ENCODE measurements at places on chromosomes 11 and 22.

- H3K27me3 ChIP-seq: no peaks in the 10 kb centered on the region
- H3K4me3 ChIP-seq: no peak overlapping the region
- no peak overlapping the region for H3K27ac ChIP-seq
- no peaks in the 10 kb centered on the region for H3K36me3 ChIP-seq
Observed at GRCh38 chr11:132114185-132114584, 743.8 kb downstream of the NTM start.

DNA sequence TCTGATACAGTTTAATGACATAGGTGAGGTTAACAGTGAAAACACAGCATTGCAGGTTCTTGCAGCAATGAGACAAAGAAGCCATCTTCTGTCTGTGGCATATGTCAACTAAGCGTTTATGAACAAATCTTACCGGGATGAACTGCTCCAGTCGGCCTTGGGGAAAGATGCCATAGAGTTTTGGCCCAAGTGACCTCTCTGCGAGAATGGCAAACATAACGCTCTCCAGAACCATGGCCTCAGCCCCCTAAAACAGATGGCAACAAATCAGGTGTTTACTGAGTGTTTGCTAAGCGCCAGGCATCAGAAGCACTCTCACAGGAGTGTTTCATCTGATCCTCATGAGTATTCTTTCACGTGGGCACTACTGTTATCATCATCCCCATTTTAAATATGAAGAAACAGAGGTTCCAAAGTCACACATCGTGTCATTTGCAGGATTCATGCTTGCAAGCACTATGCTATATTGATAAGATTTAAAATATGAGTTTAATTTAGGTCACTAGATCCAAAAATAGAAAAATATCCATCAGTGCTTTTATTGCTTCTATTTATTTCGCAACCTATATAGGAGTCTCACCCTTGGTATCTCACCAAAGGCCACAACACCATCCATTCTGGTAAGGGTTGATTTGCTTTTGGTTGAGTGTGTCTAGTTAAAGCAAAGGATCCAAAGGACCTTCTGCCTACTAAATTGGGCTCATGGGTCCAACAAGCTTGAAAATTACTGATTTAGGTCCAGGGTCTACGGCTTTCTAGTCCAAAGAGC lies 35.9 kb downstream of the TCIRG1 start:
- H3K27me3 ChIP-seq: no peaks in the 10 kb centered on the region
- DNase-seq: no peak
- no peak overlapping the region for H3K4me3 ChIP-seq
- H3K4me1 ChIP-seq: no peaks in the 10 kb centered on the region
- H3K36me3 ChIP-seq: no peaks in the 10 kb centered on the region
- no peak overlapping the region for H3K27ac ChIP-seq

DNA sequence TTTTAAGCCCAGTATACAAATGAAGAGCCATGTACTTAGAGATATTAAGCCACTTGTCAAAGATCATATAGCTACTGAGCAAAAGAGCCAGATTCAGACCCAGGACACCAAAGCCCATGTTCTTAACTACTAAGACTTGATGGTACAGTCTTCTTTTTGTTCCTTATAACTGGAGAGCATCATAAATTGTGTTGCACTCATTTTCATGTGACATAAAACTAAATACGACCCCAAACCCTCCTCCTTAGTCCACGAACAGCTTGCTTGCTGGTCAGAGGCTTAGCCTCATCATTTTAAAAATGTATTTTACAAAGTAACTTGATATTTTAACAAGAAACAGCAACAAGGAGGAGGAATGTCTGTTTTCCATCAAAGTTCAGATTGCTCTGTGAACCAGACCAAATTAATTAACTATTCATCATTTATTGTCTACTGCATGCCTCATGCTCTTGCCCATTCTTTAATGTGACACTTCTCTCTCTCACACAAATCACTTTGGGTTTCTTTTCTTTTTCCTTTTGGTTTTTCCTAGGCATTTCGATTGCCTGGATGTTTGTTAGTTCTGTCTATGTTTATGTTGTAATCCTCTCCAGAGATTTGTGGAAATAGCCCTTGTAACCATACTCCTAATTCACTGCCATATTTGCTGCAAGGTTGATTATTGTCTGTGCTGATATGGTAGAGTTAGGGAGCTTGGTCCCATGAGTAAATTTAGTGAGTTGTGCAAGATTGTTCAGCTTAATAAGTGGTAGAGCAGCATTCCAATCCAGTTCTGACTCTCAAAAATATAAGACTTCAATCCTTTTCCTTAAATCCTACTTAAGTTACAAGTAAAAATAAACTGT lies 8.4 kb upstream of the ARHGAP20 start:
- no peaks in the 10 kb centered on the region for H3K36me3 ChIP-seq
- no peak overlapping the region for H3K4me3 ChIP-seq
- H3K27ac ChIP-seq: no peak overlapping the region
- no peak for DNase-seq
- H3K4me1 ChIP-seq: no peaks in the 10 kb centered on the region

DNA sequence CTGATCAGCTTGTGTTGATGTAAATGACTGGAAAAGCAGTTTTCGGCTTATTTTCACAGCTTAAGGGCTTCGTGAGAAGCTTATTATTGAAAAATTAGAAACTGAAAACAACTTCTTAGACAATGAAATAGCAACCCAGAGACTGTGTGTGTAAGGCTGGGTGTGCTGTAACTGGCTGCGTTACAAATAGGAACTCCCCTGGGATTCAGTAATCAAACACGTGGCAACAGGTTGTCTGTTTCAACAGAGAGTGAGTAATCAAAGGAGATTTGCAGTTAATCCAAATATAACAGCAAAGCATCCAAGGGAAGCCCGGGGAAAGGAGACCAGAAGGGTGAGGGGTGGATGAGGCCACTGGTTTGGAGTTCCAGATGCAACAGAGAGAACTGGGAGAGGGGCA lies 19.2 kb downstream of the NTM start:
- H3K27ac ChIP-seq: no peak overlapping the region
- H3K4me1 ChIP-seq: no peaks in the 10 kb centered on the region
- no peaks in the 10 kb centered on the region for H3K27me3 ChIP-seq
- H3K36me3 ChIP-seq: no peaks in the 10 kb centered on the region

- no peak overlapping the region for H3K27ac ChIP-seq
- no peaks in the 10 kb centered on the region for H3K4me1 ChIP-seq
- H3K36me3 ChIP-seq: no peaks in the 10 kb centered on the region
- no peaks in the 10 kb centered on the region for H3K27me3 ChIP-seq
- DNase-seq: no peak
Observed at GRCh38 chr11:5967708-5968107, 586 bp downstream of the OR56A5 start.

GRCh38 chr11:27028561-27028965 lies 12.1 kb upstream of the BBOX1 start:
- no peak overlapping the region for H3K4me3 ChIP-seq
- no peaks in the 10 kb centered on the region for H3K4me1 ChIP-seq
- no peaks in the 10 kb centered on the region for H3K27me3 ChIP-seq
- H3K27ac ChIP-seq: no peak overlapping the region

DNA sequence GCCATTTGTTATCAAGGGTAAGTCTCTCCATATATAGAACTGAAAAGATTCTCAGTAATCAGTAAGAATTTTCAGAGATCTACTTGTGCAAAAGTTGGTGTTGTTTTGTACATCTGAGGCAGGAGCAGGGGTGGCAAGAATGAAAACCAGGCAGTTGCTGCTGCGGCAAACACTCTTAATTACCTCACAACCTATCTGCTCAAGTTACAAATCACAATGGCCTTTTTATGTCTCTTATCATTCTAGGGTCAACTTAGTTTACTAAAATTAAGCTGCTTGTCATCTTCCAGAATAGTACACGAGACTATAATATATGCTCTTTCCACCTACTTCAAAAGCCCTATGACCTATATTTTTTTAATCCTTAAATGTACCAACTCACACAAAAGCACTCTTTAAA lies 14.3 kb upstream of the FSHB start:
- no peak overlapping the region for H3K4me3 ChIP-seq
- no peaks in the 10 kb centered on the region for H3K36me3 ChIP-seq
- DNase-seq: no peak
- no peaks in the 10 kb centered on the region for H3K27me3 ChIP-seq

DNA sequence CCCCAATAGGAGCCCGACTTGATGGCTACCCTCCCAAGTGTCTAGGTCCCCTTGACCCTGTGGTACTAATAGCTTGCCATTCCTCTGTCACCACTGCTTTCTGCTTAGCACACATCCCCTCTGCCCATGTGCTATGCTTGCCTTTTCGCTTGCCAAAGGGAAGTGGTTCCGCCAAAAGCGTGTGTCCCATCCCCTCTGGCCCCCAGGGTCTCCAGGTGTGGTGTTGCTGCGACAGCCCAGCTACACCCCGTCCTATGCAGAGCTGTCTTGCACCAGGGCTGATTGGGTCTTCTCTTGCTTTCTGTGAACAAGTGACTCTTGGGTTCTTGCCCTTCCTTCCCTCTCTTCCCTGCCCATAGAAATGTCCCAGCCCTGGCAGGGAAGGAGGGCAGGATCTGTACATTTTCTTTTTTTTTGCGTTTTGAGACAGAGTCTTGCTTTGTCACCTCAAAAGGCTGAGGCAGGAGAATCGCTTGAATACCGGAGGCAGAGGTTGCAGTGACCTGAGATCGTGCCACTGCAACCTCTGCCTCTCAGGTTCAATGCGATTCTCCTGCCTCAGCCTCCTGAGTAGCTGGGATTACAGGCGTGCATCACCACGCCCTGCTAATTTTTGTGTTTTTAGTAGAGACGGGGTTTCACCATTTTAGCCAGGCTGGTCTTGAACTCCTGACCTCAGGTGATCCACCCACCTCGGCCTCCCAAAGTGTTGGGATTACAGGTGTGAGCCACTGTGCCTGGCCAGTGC lies 3.9 kb downstream of the TANGO2 start:
- DNase-seq: no peak
- no peaks in the 10 kb centered on the region for H3K27me3 ChIP-seq
- peaks cover 12% of the 10 kb centered on the region for H3K4me1 ChIP-seq
- H3K27ac ChIP-seq: no peak overlapping the region

- no peaks in the 10 kb centered on the region for H3K27me3 ChIP-seq
- H3K4me3 ChIP-seq: no peak overlapping the region
- no peaks in the 10 kb centered on the region for H3K36me3 ChIP-seq
- H3K27ac ChIP-seq: no peak overlapping the region
- no peak for DNase-seq
- peaks cover 14% of the 10 kb centered on the region for H3K4me1 ChIP-seq
Observed at GRCh38 chr22:49774499-49775151, 53.0 kb downstream of the BRD1 start.

GRCh38 chr11:8249482-8249881 lies 14.2 kb downstream of the LMO1 start:
- H3K27ac ChIP-seq: no peak overlapping the region
- no peak overlapping the region for H3K4me3 ChIP-seq
- no peak for DNase-seq
- no peaks in the 10 kb centered on the region for H3K36me3 ChIP-seq
- no peaks in the 10 kb centered on the region for H3K4me1 ChIP-seq
- H3K27me3 ChIP-seq: no peaks in the 10 kb centered on the region
